Upper lobe of right lung (tissue), 1 donor: ENCODE measurements at places on chromosomes 2 and 18. TPM values are rescaled to one million over a fixed set of nuclear protein-coding genes. Genes with fewer than 3 reads are reported as not detected.

DNA sequence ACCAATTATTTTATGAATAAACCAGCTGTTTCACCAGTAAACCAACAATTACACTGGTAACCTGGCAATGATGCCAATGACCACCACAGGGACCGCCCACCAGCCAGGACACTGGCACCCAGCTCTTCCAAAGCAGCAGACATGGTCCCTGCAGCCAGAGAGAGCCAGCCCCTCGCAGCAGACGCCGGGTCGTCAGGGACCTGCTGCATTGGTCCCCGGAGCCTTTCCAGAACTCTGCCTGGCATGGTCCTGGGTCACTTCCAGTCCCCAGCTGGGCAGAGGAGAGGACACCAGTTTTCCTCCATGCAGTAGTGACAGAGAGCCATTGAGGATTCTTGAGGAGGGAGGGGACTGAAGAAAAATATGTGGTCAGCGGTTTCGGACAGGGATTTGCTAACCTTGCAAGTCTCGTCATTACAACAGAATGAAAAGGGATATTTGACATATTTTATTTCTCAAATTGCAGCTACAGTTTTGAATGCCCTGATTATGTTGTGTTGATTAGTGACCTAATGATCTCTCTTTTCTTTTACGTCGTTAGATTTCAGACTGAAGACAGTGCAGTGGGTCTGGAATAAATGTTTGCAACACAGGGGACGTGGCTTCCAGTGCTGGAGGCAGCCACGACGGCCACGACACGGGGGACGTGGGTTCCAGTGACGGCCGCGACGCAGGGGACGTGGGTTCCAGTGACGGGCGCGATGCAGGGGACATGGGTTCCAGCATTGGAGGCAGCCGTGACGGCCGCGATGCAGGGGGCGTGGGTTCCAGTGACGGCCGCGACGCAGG, 154.5 kb downstream of the TPO start:
- H3K36me3 ChIP-seq: no peaks in the 10 kb centered on the region
- H3K4me1 ChIP-seq: no peaks in the 10 kb centered on the region
- DNase-seq: no peak
- no peaks in the 10 kb centered on the region for H3K27me3 ChIP-seq
- no peak overlapping the region for H3K27ac ChIP-seq
- no peak overlapping the region for H3K4me3 ChIP-seq

DNA sequence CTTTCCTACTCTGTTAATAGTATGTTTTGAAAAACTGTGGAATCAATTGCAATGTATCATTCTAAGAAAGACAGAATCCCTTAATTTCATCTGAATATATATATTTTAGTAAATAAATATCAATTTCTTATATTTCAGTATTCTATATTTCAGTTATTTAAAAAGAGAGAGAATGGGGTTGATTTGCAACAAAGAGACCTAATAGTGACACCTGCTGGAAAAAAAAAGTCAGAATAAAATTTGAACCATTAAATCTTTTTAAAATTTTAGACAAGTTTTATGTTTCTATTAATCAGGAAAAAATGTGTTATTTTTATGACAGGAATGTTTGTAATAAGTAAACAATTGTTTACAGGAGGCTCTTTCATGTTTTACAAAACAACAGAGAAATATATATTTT, 20.7 kb upstream of the CCNT2 start:
- H3K27me3 ChIP-seq: no peaks in the 10 kb centered on the region
- H3K4me3 ChIP-seq: no peak overlapping the region
- no peaks in the 10 kb centered on the region for H3K36me3 ChIP-seq
- no peaks in the 10 kb centered on the region for H3K4me1 ChIP-seq

DNA sequence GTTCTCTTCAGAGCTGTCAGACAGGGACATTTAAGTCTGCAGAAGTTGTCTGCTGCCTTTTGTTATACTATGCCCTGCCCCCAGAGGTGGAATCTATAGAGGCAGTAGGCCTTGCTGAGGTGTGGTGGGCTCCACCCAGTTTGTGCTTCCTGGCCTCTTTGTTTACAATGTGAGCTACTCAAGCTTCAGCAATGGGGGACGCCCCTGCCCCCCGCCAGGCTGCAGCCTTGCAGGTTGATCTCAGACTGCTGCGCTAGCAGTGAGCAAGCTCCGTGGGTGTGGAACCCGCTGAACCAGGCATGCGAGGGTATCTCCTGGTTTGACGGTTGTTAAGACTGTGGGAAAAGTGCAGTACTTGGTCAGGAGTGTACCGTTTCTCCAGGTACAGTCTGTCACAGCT, 24.0 kb upstream of the PAIP2B start:
- H3K4me1 ChIP-seq: no peaks in the 10 kb centered on the region
- no peaks in the 10 kb centered on the region for H3K27me3 ChIP-seq
- no peak for DNase-seq

DNA sequence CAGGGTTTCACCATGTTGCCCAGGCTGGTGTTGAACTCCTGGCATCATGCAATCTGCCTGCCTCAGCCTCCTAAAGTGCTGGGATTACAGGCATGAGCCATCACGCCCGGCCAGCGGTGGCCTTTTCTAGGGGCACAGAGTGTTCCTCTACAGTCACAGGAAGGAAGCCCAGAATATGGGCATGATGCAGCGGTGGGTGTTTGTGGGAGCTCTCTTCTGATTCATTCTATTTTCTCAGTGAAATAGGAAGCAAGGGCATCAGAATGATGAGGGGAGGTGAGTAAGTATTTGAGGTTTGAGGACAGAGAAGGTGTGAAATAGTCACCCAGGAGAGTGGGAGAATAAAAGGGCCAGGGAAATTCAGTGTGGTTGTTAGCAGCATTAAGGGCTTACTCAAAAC, 70.3 kb upstream of the PSME4 start:
- H3K4me1 ChIP-seq: no peaks in the 10 kb centered on the region
- no peak overlapping the region for H3K27ac ChIP-seq
- no peak overlapping the region for H3K4me3 ChIP-seq
- no peaks in the 10 kb centered on the region for H3K36me3 ChIP-seq
- H3K27me3 ChIP-seq: no peaks in the 10 kb centered on the region

GRCh38 chr2:122029945-122030344, 274.5 kb downstream of the TSN start:
- no peak for DNase-seq
- H3K27me3 ChIP-seq: no peaks in the 10 kb centered on the region
- H3K27ac ChIP-seq: no peak overlapping the region
- H3K4me3 ChIP-seq: no peak overlapping the region
- peaks cover 4% of the 10 kb centered on the region for H3K4me1 ChIP-seq
- H3K36me3 ChIP-seq: no peaks in the 10 kb centered on the region

GRCh38 chr2:205778356-205778755, 96.1 kb downstream of the NRP2 start:
- no peak overlapping the region for H3K4me3 ChIP-seq
- H3K27ac ChIP-seq: no peak overlapping the region
- H3K4me1 ChIP-seq: peaks cover 5% of the 10 kb centered on the region
- DNase-seq: no peak
- no peaks in the 10 kb centered on the region for H3K27me3 ChIP-seq

DNA sequence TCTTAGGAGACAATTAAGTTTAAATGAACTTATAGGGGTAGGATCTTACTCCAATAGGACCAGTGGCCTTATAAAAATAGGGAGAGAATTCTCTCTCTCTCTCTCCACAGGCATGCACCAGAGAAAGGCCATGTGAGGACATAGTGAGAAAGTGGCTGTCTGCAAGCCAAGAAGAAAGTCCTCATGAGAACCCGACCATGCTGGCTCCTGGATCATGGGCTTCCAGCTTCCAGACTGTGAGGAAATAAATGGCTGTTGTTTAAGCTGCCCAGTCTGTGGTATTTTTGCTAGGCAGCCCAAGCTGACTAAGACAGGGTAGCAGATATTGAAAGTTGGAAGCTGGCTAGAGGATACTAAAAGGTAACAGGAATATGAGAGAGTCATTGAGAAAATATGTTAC, 454.0 kb downstream of the NBAS start:
- no peak for DNase-seq
- H3K4me1 ChIP-seq: no peaks in the 10 kb centered on the region
- H3K27me3 ChIP-seq: no peaks in the 10 kb centered on the region
- H3K4me3 ChIP-seq: no peak overlapping the region
- no peaks in the 10 kb centered on the region for H3K36me3 ChIP-seq
- H3K27ac ChIP-seq: no peak overlapping the region

DNA sequence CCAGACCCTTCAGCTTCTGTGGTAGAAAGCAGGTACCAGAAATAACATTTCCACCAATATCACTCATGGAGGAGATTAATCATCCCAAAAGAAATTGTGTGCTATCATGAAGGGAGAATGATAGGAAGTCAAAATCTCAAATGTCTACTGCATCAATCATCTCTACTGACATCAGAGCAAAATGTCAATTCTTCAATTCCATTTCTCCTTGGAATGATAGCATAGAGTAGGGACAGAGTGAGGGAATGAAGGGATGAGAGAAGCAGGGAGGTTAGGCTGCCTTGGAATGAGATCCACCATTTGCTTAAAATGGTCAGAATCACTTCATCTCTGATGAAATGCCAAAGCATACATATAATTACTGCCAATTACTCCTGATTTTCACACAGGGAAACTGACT, 371.8 kb upstream of the ACVR2A start:
- H3K4me3 ChIP-seq: no peak overlapping the region
- H3K4me1 ChIP-seq: no peaks in the 10 kb centered on the region
- H3K27me3 ChIP-seq: no peaks in the 10 kb centered on the region
- no peaks in the 10 kb centered on the region for H3K36me3 ChIP-seq
- no peak for DNase-seq

DNA sequence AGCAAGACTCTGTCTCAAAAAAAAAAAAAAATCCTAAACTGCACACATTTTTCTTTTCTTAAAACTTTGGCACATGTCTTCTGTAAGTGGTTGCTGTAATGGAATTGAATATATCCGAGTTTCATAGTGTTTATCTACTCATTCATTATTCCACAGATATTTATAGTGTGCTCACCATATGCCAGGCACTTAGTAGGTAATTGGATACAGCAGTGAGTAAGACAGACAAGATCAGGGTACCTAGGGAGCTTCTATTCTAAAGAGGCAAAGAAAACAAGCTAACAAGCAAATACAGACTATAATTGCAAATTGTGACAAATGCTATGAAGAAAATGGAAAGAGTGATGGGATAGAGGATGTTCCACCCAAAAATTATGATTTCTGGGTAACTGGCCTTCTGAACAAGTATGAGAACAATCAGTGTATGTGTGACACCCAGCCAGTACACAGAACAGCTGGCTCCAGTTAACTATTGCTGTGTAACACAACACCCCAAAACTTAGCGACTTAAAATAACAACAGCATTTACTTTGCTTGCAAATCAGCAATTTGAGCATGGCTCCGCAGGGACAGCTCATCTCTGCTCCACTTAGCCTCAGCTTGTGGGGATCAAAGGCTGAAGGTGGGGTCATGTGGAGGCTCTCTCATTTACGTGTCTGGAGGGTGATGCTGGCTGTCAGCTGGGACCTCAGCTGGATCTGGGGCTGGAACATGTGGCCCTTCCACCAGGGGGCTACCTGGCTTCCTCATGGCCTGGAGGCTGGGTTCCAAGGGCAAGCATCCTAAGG, 224.9 kb downstream of the INSIG2 start:
- no peaks in the 10 kb centered on the region for H3K36me3 ChIP-seq
- H3K27ac ChIP-seq: no peak overlapping the region
- H3K4me1 ChIP-seq: no peaks in the 10 kb centered on the region
- H3K27me3 ChIP-seq: peaks cover 18% of the 10 kb centered on the region

GRCh38 chr2:166350525-166350924, 25.2 kb downstream of the SCN9A start:
- H3K36me3 ChIP-seq: no peaks in the 10 kb centered on the region
- H3K4me1 ChIP-seq: no peaks in the 10 kb centered on the region
- no peak overlapping the region for H3K27ac ChIP-seq

GRCh38 chr2:75076088-75076487, 117.6 kb downstream of the POLE4 start:
- no peaks in the 10 kb centered on the region for H3K36me3 ChIP-seq
- H3K4me1 ChIP-seq: no peaks in the 10 kb centered on the region
- H3K27ac ChIP-seq: no peak overlapping the region
- DNase-seq: no peak
- H3K4me3 ChIP-seq: no peak overlapping the region

DNA sequence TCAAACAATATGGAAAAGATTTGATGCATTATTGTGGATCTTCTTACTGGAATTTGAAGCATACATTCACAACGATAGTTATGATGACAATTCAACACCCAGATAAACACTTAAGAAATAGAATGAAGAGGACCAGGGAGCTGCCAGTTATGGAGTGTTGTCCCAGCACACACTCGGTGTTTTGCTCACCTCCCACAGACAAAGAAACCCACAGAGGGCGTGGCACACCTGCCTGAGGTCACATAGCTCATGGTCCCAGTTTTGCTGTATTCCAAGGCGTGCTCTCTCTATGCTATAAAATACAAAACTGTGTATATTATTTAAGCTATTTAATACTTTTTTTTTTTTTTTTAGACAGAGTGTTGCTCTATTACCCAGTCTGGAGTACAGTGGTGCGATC, 31.1 kb downstream of the EFR3B start:
- no peaks in the 10 kb centered on the region for H3K4me1 ChIP-seq
- no peak overlapping the region for H3K4me3 ChIP-seq
- no peak overlapping the region for H3K27ac ChIP-seq
- DNase-seq: no peak
- H3K27me3 ChIP-seq: no peaks in the 10 kb centered on the region
- H3K36me3 ChIP-seq: no peaks in the 10 kb centered on the region

- H3K36me3 ChIP-seq: no peaks in the 10 kb centered on the region
- H3K4me1 ChIP-seq: no peaks in the 10 kb centered on the region
- H3K27ac ChIP-seq: no peak overlapping the region
- DNase-seq: no peak
- no peak overlapping the region for H3K4me3 ChIP-seq
Observed at GRCh38 chr2:161733025-161733424, 108.8 kb downstream of the SLC4A10 start.

GRCh38 chr2:2229626-2230432, 101.2 kb downstream of the MYT1L start:
- no peak overlapping the region for H3K4me3 ChIP-seq
- no peaks in the 10 kb centered on the region for H3K36me3 ChIP-seq
- DNase-seq: no peak
- H3K27me3 ChIP-seq: no peaks in the 10 kb centered on the region
- no peaks in the 10 kb centered on the region for H3K4me1 ChIP-seq
- no peak overlapping the region for H3K27ac ChIP-seq

GRCh38 chr2:29073933-29074332, 390 bp downstream of the PCARE start:
- H3K27ac ChIP-seq: no peak overlapping the region
- no peaks in the 10 kb centered on the region for H3K27me3 ChIP-seq
- no peaks in the 10 kb centered on the region for H3K36me3 ChIP-seq
- no peak for DNase-seq
- H3K4me1 ChIP-seq: no peaks in the 10 kb centered on the region

- DNase-seq: peak; percentile 40
- peak overlapping the region; percentile 28 for H3K4me3 ChIP-seq
- H3K27ac ChIP-seq: no peak overlapping the region
- H3K36me3 ChIP-seq: no peaks in the 10 kb centered on the region
- H3K4me1 ChIP-seq: no peaks in the 10 kb centered on the region
Observed at GRCh38 chr2:25711675-25712354, 38.4 kb upstream of the DTNB start.

- H3K27ac ChIP-seq: peak overlapping the region; percentile 63
- peak overlapping the region; percentile 37 for H3K4me3 ChIP-seq
- peaks cover 12% of the 10 kb centered on the region for H3K4me1 ChIP-seq
Observed at GRCh38 chr2:237600205-237600846, 9.8 kb upstream of the RAB17 start.

GRCh38 chr18:34495506-34495905, 214.6 kb upstream of the DTNA start:
- H3K36me3 ChIP-seq: no peaks in the 10 kb centered on the region
- no peak for DNase-seq
- no peaks in the 10 kb centered on the region for H3K4me1 ChIP-seq
- H3K27ac ChIP-seq: no peak overlapping the region
- peaks cover 14% of the 10 kb centered on the region for H3K27me3 ChIP-seq
- no peak overlapping the region for H3K4me3 ChIP-seq

The CPLX4 gene
- not detected for total RNA-seq

The TBR1 gene
- total RNA-seq: not detected

The CD8B gene
- total RNA-seq: 2.1 TPM

The IGFBP2 gene
- 46.1 TPM for total RNA-seq

The DLGAP1 gene
- total RNA-seq: 5.4 TPM

The BIN1 gene
- total RNA-seq: 33.4 TPM

The CXCR1 gene
- 5.3 TPM for total RNA-seq

The TNFRSF11A gene
- total RNA-seq: 2.5 TPM
